ENCODE measurements at places on chromosomes 2 and 18. TPM values are rescaled to one million over a fixed set of nuclear protein-coding genes. Genes with fewer than 3 reads are reported as not detected.
A peak's percentile ranks its signal among the peaks of the same experiment; 100 is the strongest.

Gene KLHL30
- 0.27 TPM for total RNA-seq

- H3K27me3 ChIP-seq = no peaks in the 10 kb centered on the region
- DNase-seq = no peak
- H3K4me3 ChIP-seq = no peak overlapping the region
- no peak overlapping the region for H3K27ac ChIP-seq
These were observed 74.8 kb downstream of the MAP2 start for GRCh38 chr2:209498614-209499013.

Gene SRD5A2
- total RNA-seq = not detected

Gene SLC11A1
- 0.09 TPM for total RNA-seq

Gene C2orf68
- total RNA-seq = 34.3 TPM

DNA sequence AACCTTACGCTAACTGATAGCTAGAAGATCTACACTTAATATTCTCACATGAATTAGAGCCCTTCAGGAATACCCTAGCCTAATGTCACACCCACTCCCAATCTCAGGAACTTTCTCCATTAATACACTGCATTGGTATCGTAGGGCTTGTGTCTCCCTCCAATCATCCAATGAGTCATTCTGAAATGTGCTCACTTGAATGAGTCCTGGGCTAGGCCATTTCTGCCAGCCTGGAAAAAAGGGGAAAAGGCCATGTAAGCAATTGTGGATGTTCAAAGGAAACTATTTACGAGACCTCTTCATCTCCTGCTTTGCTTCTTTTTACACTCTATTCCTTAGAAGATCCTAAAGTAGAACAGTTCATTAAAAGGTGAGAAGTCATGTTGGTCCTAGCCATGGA, 18.8 kb downstream of the ZEB2 start:
- peaks cover 24% of the 10 kb centered on the region for H3K4me1 ChIP-seq
- no peak for DNase-seq
- H3K27me3 ChIP-seq = no peaks in the 10 kb centered on the region
- peaks cover 4% of the 10 kb centered on the region for H3K36me3 ChIP-seq
- H3K4me3 ChIP-seq = no peak overlapping the region

DNA sequence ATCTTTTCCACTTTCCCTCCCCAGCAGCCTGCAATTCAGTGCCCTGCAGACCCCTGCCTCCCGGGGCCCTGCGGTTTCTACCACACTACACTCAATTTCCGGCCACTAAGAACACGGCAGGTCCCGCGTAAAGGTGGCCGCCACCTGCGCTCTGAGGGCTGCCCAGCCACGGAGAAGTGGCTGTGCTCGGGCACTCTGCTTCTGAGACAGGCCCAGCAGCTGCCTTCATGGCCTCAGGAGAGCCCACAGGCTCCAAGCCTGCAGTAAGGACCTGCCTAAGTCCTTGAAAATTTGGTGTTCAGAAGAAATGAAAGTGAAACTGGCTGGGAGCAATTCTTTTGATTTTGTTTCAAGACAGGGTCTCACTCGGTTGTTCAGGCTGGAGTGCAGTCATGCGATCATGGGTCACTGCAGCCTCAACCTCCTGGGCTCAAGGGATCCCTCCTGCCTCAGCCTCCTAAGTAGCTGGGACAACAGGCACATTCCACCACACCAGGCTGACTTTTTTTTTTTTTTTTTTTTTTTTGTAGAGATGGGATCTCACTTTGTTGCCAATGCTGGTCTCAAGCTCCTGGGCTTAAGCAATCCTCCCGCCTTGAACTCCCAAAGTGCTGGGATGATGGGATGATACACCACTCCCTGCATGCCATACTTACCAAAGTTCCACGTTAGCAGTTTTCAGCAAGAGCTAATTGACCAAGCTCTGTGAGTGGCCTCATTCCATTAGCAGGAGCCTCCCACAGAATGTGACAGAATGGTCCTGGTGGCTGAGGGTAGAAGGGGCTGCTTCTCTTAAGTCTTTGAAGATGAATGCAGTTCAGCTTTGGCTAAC, 14.6 kb upstream of the ALPP start:
- H3K27ac ChIP-seq = no peak overlapping the region
- no peaks in the 10 kb centered on the region for H3K36me3 ChIP-seq

DNA sequence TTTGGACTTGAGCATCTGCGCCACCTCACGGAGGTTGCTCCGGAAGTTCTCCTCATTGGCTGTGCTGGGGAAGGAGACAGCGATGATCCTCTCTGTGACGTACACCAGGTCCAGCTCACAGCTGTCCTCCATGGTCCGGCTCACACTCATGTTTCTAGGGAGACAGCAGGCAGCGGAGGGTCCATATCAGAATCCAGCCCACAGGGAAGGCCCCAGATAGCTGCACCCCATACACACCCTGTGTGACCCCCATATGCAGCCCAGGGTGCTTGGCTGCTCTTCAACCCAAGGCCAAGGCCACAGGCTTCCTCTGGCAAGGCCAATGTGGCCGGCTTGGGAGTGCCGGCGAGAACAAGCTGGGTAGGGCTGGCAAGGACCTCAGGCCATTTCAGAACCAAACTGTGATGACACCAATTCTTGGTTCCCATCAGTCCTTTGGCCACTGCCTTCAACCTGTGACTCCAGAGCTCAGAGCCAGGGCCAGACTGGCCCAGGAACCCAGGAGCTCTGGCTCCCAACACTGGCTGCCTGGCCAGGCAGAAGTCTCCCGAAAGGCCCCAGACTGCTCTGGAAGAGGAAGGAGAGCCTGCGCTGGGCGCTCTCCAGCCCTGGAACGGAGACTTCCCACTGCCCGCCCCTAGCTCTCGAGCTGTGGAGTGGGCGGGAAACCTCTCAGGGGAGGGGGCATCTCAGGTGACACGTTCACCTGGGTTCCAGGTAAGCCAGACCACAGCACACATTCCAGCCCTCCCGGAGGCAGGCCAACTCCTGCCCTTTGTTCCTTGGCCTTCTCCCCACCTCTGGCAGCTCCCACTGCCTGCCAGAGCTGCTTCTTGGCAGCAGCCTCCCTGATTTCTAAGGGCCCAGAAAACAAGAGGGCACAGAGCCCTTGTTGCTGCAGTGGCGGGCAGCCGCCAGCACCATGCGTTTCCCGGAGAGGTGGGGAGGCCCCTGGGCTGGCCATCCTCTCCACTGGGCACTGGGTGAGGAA, 104.7 kb downstream of the TNS1 start:
- no peak overlapping the region for H3K27ac ChIP-seq
- H3K27me3 ChIP-seq = no peaks in the 10 kb centered on the region
- no peaks in the 10 kb centered on the region for H3K36me3 ChIP-seq
- DNase-seq = no peak

GRCh38 chr18:56986829-56987228, 160.1 kb upstream of the BOD1L2 start:
- no peak overlapping the region for H3K27ac ChIP-seq
- H3K4me1 ChIP-seq = no peaks in the 10 kb centered on the region
- H3K27me3 ChIP-seq = no peaks in the 10 kb centered on the region
- no peak overlapping the region for H3K4me3 ChIP-seq

DNA sequence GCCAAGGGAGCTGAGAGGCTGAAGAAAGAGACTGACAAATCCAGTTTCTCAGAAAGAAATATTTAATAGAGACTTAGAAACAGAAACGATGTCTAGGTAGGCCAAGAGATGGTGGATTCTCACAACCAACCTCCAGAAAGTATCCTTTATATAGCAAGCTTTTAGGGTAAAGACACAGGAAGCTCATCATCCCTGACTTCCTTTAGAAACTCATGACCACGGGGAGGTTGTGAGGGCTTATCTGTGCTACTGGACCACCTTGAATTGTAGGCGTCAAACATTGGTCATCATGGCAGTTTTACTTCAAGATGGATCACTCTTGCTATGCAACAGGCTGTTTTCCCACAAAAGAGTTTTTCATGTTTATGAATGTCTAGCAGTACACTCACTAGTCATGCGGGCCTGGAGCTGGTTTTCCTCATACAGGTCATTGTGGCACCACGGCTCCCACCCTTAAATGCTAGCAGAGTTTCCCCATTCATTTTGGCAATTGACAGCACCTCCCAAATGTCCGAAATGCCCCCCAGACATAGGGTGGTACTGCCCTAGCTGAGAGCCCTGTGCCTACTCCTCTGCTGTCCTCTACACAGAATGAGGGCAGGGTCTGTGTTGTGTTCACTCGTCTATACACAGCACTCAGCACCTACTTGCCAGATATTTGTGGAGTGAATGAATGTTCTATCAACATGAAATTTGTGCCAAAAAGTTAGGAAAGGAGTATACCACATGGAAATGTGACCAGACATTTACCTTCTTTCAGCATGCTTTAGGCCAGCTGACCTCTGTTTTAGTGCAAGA, 89.0 kb downstream of the TMEM247 start:
- peaks cover 8% of the 10 kb centered on the region for H3K4me1 ChIP-seq
- no peaks in the 10 kb centered on the region for H3K27me3 ChIP-seq
- DNase-seq = no peak
- peaks cover 6% of the 10 kb centered on the region for H3K36me3 ChIP-seq

DNA sequence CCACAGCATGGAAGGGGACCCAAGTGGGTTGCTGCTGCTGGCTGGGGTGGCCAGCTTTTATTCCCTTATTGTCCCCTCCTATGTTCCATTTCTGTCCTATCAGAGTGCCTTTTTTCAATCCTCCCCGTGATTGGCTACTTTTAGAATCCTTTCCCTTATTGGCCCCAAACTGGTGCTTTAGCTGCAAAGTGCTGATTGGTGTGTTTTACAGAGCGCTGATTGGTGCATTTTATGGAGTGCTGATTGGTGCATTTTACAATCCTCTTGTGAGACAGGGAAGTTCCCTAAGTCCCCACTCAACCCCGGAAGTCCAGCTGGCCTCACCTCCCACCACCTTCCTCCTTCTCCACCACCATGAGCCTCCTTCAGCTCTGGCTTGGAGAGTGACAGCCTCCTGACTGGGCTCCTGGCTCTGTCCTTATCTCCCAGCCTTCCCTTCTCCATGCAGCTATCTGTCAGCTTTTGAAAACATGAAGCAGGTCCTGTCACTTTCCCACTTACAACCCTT, 20.7 kb upstream of the PLB1 start:
- peaks cover 11% of the 10 kb centered on the region for H3K4me1 ChIP-seq
- H3K27me3 ChIP-seq = no peaks in the 10 kb centered on the region
- no peaks in the 10 kb centered on the region for H3K36me3 ChIP-seq
- H3K4me3 ChIP-seq = no peak overlapping the region
- H3K27ac ChIP-seq = no peak overlapping the region

- H3K4me1 ChIP-seq = no peaks in the 10 kb centered on the region
- no peak for DNase-seq
- no peaks in the 10 kb centered on the region for H3K27me3 ChIP-seq
These were observed 38.4 kb downstream of the ZNF638 start for GRCh38 chr2:71370015-71370414.

DNA sequence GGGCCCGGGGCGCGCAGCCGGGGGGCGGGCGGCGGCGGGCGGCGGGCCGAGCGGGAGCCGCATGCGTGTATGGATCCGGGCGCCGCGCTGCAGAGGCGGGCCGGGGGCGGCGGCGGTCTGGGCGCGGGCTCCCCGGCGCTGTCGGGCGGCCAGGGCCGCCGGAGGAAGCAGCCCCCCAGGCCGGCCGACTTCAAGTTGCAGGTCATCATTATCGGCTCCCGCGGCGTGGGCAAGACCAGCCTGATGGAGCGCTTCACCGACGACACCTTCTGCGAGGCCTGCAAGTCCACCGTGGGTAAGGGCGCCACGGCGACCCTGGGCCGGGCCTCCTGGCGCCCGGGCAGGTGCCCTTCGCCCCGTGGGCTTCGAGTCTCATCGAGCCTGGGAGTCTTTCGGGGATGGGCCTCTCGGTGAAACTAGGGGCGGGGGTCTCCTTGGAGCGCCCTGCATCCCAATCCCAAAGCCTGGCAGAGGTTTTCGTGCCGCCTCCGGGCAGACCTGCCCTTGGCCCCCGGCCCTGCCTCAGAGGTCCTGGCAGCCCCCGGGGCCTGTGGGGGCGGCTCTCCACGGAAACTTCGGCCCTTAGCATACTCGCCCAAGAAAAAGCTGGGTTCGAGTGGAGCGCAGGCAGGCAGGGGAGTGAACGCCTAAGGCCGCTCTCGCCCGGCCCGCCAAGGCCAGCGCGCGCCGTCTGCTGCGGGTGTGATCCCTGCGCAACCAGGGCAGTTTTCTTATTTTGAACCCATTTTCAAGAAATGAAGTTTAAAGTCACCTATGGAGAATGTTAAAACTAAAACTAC, 622 bp downstream of the RAB12 start:
- no peak for DNase-seq
- peaks cover 13% of the 10 kb centered on the region for H3K27me3 ChIP-seq
- peaks cover 27% of the 10 kb centered on the region for H3K4me1 ChIP-seq
- peak overlapping the region; percentile 92 for H3K27ac ChIP-seq
- peak overlapping the region; percentile 86 for H3K4me3 ChIP-seq

- H3K27ac ChIP-seq = peak overlapping the region; percentile 80
- peaks cover 50% of the 10 kb centered on the region for H3K4me1 ChIP-seq
- no peaks in the 10 kb centered on the region for H3K27me3 ChIP-seq
- no peak overlapping the region for H3K4me3 ChIP-seq
- no peak for DNase-seq
- peaks cover 23% of the 10 kb centered on the region for H3K36me3 ChIP-seq
These were observed 124.1 kb upstream of the EML6 start for GRCh38 chr2:54599326-54599710.

- no peak overlapping the region for H3K27ac ChIP-seq
- no peak overlapping the region for H3K4me3 ChIP-seq
- peaks cover 100% of the 10 kb centered on the region for H3K27me3 ChIP-seq
- no peaks in the 10 kb centered on the region for H3K4me1 ChIP-seq
These were observed 59.7 kb downstream of the PAX3 start for GRCh38 chr2:222239091-222239490.

DNA sequence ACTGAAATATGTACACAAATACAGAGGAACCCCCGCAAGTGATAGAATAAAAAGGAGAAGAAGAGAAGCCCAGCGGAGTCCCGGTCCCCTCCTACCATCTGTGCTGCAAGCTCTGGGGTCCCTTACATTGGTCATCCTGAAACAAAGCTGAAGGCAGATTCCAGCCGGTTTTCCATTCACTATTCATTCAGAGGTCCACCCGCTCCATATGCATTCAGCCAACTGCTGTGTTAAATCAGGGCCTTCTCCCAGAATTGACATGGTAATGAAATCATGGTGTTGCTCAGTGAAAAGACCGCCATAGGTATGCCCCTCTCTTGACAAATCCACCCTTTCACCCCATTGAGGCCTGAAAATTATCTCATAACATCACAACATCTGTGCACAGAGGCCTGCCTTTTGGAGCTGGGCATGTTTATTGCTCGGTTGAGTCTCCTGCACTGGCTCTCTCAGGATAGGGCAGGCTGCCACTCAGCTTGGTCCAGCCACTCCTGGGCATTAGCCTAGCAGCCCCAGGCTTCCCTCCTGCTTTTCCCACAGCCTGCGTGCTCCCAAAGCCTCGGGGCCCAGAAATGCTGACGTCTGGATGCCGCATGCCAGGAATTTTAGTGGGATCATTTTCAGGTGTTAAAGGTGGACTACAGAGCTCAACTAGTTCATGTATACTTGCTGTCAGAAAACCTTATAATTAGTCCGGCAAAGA, 39.3 kb upstream of the ID2 start:
- DNase-seq = no peak
- H3K27ac ChIP-seq = no peak overlapping the region
- no peaks in the 10 kb centered on the region for H3K36me3 ChIP-seq
- H3K27me3 ChIP-seq = no peaks in the 10 kb centered on the region
- H3K4me1 ChIP-seq = no peaks in the 10 kb centered on the region

- H3K36me3 ChIP-seq = no peaks in the 10 kb centered on the region
- H3K4me3 ChIP-seq = no peak overlapping the region
- H3K27me3 ChIP-seq = no peaks in the 10 kb centered on the region
- no peaks in the 10 kb centered on the region for H3K4me1 ChIP-seq
- no peak for DNase-seq
These were observed 181.5 kb downstream of the TTC32 start for GRCh38 chr2:19720306-19720705.

- H3K27me3 ChIP-seq = no peaks in the 10 kb centered on the region
- no peaks in the 10 kb centered on the region for H3K4me1 ChIP-seq
- H3K27ac ChIP-seq = no peak overlapping the region
- DNase-seq = peak; percentile 54
These were observed 413.6 kb upstream of the ID2 start for GRCh38 chr2:8268172-8268783.

All from MCF 10A (cell line).